ENCODE measurements at places on chromosomes 3 and 15. TPM values are rescaled to one million over a fixed set of nuclear protein-coding genes. Genes with fewer than 3 reads are reported as not detected.

ADCY5 gene
- 0.59 TPM for total RNA-seq

STRC gene
- under 0.01 TPM for total RNA-seq

GRCh38 chr3:194158942-194159439, 23.0 kb downstream of the HES1 start:
- DNase-seq = no peak

GRCh38 chr15:71044006-71044405, 71.3 kb upstream of the THSD4 start:
- DNase-seq = peak; percentile 48

DNA sequence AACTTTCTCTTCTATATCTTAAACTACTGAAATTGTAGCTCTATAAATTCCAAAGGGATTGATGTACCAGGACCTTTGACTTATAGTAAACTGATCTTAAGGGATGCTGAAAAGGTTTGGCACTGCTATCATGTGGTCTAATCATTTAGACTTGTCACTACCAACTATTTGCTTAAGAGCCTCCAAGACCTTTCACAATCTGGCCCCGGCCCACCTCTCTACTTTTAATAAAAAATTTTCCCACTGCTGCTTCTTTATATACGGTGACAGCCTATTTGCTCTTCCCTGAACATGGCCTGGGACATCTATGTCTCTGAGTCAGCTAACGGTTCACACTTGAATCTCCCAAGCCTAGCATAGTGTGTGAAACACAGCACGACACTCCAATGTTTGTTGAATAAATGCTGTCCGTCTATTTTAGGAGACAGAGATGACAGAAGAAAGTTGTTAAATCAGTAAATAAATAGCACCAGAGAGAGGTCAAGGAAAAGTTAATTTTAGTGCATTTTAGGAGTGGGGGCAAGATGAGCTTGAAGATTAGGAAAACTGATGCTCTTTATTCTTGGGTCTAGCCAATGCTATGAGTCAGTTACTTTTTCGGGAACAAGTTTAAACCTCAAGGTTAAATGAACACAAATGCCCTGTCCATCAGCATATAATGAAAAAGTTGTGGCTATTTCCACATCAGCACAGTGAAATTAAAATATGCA, 212.9 kb downstream of the TIGIT start:
- DNase-seq = no peak

GRCh38 chr15:95853350-95853749, 477.1 kb upstream of the NR2F2 start:
- DNase-seq = no peak

DNA sequence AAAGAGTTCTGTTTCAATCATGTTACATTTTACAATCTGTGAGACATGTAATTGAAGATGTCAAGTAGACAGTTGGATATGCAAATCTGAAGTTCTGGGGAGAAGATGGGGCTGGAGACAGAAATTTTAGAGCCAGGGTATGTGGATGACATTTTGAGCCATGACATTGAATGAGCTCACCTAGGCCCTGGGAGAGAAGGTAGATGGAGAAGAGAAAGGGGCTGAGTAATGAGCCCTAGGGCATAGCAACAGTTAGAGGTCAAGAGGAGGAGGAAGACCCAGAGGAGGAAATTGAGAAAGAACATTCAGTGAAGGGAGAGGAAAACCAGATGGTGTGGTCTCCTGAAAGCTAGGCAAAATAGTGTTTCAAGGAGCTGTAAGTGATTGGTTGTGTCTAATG, 15.3 kb downstream of the TMEM266 start:
- no peak for DNase-seq

- DNase-seq = peak; percentile 92
These were observed 111.7 kb downstream of the NUP210 start for GRCh38 chr3:13308380-13308801.

DNA sequence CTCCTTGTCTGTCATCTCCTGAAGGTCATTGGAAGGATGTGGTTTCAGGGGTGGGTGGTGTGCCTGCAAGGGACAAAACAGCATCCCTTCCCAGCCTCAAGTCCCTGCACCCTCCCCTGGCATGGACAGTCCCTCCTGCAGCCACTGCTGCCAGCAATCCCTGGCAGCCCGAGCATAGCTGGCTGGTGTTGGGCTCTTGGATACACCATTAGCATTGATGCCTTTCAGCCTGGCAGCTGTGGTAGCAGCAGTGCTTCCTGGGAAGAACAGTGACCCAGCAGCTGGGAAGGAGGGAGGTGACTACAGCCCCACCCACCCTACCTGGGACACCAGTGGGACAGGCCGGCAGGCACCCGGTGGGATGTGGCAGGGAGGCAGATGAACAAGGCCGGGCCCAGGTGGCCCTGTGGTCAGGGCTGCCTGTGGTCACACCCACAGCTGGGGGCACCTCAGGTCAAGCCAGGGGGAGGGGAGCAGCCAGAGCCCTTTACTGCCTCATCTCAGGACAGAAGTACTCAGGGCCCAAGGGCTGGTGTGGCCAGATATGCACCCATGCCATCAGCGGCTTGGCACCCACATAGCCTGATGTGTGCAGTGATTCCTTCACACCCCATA, 32.9 kb upstream of the TMEM115 start:
- no peak for DNase-seq

DNA sequence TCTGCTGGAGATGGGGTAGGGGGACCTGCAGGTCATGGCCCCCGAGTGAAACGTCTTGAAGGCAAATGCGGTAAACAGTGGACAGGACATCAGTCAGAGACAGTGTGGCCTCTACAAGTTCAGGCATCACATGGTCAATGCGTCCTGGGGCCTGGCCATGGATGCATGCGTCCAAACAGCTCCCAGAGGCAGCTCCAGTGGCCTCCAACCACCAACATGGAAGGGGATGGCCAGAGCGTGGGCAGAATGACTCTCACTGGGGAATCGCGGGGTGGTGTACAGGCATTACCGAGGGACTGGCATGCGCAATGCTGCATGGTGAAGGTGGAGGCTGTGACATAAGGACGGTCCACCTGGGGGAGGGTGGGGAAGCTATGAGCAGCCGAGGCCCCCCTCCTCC, 35.6 kb upstream of the IQSEC1 start:
- peak; percentile 59 for DNase-seq

DNA sequence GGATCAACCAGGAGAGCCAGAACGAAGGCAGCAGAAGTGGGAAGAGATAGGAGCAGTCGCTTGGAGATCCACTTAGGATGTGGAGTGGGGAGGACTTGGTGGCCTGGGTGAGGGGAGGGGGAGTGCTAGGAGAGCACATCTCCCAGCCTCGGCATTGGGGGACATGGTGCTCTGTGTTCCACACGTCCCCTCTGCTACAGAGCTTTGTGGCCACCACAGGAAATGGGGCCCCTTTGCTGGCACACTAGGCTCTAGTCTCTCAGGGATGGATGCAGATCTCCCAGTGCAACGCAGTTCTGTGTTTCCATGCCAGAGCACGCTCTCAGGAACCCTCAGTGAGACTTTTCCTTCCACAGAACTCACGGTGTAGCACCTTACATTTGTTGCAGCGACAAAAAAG, 68.8 kb downstream of the CHDH start:
- no peak for DNase-seq

DNA sequence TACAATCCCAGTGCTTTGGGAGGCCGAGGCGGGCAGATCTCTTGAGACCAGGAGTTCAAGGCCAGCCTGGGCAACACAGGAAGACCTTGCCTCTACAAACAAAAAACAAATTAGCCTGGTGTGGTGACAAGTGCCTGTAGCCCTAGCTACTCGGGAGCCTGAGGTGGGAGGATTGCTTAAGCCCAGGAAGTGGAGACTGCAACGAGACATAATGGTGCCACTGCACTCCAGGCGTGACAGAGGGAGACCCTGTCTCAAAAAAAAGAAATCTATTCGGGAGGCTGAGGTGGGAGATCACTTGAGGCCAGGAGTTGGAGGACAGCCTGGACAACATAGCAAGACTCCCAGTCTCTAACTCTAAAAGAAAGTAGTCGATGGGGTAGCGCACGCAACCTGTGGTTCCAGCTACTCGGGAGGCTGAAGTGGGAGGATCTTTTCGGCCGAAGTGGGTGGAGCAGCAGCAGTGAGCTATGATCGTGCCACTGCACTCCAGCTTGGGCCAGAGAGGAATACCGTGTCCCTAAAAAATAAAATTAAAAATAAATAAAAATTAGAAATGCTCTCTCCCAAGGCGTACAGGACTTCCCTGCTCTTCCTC, 775 bp downstream of the C3orf33 start:
- DNase-seq = no peak

DNA sequence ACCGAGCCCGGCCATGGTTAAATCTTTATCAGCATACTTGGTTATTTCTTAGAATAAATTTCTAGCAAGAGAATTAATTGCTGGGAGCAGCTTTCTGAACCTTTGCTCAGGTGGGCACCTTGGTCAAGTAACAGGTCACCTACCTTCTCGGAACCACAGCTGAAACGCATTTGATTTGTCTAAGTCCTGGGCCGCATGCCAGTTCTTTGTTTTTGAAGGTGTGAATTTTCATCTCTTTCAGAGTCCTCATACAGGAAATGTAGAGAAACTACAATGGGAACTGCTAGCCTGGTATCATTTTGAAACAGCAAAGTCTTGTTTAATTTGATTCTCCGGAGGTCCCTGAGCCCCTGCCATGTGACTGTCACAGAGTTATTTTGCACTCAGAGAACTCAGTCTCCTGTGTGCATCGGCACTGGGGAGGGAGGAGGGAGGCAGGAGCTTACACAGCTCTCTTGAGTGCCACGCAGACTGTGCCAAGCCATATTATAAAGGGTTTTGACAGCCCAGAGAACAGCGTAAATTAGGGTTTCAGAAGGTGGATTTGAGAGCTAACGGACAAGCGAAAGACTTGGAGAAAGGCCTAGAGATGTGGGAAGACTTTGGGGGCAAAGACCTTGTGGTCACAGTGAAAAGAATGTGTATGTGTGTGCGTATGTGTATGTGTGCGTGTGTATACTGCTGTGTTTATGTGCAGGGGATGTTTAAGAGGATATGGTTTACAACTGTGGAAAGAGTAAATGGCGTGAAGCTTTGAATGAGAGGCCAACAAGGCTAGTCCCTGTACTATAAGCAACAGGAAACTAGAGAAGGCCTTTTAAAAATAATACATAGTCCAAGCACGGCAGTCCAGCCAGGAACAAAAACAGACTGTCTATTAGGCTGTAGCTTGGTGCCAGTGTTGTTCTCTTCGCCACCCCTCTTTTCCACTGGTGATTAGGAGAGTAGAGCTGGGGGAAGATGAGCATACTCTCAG, 61.8 kb upstream of the ATP13A3 start:
- peak; percentile 26 for DNase-seq

DNA sequence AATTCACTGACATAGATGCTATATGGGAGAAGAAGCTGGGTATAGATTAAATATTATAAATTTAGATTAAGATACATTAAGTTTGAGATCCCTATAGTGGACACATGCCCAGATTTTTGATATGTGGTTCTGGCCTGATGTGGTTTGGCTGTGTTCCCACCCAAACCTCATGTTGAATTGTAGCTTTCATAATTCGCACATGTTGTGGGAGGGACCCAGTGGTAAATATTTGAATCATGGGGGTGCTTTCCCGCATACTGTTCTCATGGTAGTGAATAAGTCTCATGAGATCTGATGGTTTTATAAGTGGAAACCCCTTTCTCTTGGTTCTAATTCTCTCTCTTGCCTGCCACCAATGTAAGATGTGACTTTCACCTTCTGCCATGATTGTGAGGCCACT, 189.4 kb upstream of the CD96 start:
- no peak for DNase-seq
